ENCODE measurements at places on chromosomes 7 and 10.

GRCh38 chr7:8251195-8251594 is 10.8 kb downstream of the ICA1 start:
- no peak for DNase-seq

DNA sequence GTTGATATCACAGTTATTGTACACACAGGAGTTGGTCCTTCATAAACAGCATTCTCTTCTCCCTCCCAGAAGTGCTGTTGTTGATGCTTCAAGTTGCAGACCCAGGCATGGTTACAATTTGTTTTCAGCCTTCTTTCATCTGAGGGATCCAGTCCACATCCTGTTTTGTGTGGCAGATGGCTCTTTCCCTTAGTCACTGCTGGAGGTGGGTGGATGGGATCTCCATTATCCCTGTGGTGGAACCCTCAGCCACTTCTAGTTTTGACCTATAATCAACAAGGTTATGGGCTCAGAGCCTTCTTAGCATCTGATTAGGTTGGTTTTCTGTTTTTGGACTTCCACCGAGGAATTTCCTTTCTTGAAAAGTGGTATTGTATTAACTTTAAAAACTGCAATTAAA is 214.2 kb downstream of the SH2D4B start:
- DNase-seq = no peak

GRCh38 chr10:3622427-3622826 is 162.6 kb downstream of the KLF6 start:
- no peak for DNase-seq

DNA sequence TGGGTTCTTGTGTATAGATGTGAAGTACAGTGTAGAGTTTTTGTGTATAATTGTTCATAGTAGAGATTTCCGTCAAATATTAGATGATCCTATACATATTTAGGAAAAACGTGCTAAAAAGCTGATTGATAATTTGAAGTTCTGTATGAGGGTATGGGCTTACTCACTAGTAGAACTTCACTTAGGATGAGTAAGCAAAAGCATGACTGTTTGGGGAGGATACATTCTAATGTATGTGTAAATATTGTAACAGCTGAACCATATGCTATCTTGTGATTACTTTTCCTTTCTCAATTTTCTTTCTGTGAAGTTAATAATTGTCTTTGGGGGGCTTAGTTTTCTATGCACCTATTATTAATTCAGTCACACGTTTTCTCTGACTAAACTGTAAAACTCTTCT is 53.2 kb upstream of the PDK4 start:
- no peak for DNase-seq

DNA sequence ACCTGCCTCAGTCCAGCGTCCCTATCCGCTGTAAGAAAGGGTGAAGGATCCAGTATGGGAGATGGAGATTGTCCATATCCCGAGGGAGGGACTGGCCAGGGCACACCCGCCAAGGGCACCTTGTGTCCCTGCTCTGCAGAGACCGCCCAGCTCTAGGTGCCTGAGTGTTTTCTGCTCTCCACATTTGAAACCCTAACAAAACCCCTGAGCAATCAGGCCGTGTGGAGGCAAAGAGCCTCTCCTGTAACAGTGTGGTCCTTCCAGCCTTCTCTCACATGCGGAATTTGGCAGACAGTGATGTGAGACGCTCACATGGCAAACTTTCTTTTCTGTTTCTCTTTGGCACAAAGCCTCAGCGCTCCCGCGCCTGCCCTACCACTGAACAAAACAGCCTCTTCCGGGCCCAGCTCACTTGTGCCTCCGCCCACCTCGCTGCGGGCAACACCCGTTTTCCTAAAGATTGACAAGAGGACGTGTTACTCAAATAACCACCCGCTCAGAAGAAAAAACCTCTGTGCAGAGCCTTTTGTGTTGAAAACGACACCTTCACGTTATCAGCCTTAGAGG is 514.8 kb downstream of the DNAJB6 start:
- peak; percentile 8 for DNase-seq

- no peak for DNase-seq
These were observed 61.3 kb upstream of the TNRC18 start for GRCh38 chr7:5484921-5485320.

GRCh38 chr10:96924861-96925260 is 92.8 kb downstream of the LCOR start:
- DNase-seq = no peak

GRCh38 chr10:84375011-84375410 is 46.6 kb downstream of the CCSER2 start:
- no peak for DNase-seq

DNA sequence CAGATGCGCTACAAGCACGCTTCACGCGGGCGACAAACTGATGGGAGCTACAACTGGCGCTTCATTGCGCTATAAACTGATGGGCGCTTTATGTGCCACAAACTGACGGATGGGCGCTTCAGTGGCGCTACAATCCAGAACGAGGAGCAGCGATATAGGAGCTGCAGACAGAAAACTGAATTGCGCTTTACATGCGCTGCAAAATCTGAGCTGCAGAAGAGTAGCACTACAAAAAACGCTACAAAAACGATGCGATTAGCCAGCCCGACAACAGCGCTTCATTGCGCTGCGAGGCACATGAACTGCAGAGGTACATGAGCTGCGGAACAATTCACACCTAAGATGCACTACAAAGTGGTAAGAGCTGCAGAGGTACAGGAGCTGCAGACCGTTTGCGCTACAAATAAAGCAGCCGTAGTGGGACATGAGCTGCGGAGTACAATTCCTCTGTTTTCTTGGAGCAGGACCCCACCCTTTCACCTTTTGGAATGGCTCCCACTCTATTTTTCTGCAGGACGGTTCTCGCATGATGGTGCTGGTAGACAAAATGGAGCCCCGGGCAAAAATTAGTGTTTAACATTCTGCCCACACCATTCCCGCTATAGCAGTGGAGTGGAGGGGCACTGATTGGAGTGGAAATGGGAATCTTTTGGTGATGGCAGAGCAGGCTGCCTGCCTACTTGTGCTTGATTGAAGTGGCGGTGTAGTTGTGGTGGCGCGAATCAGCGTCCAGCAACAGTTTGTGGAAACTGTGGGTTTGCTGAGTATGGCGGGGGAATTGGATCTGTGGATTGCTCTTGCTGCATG is 1.2 kb upstream of the SGCE start:
- DNase-seq = no peak

- DNase-seq = no peak
These were observed 10.8 kb downstream of the LMOD2 start for GRCh38 chr7:123666492-123666891.

- DNase-seq = no peak
These were observed 31.8 kb downstream of the AOAH start for GRCh38 chr7:36692456-36692855.

GRCh38 chr10:11146402-11147171 is 128.9 kb downstream of the CELF2 start:
- no peak for DNase-seq

DNA sequence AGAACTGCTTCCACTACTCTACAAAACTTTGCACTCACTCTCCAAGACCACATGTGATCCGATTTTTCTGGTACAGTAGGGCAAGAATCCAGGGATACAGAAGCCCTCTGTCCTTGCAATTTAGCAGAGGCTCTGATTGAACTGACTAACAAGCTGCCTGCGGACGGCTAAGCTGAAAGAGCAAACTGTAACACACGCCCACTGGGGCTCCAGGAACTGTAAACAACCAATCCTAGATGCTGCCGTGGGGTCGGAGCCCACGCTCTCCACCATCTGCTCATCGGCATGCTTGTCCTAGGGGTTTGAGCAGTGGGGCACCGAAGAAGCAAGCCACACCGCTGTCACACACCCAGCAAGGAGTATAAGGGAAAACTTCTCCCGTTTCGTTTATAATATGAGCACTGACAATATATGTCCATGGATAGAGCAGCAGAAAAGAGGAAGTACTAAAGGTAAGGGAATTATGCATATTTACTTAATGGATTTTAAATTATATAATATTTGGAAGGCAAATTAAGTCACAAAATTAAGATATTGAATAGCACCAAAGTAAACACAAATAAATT is 634.4 kb upstream of the POT1 start:
- DNase-seq = no peak

DNA sequence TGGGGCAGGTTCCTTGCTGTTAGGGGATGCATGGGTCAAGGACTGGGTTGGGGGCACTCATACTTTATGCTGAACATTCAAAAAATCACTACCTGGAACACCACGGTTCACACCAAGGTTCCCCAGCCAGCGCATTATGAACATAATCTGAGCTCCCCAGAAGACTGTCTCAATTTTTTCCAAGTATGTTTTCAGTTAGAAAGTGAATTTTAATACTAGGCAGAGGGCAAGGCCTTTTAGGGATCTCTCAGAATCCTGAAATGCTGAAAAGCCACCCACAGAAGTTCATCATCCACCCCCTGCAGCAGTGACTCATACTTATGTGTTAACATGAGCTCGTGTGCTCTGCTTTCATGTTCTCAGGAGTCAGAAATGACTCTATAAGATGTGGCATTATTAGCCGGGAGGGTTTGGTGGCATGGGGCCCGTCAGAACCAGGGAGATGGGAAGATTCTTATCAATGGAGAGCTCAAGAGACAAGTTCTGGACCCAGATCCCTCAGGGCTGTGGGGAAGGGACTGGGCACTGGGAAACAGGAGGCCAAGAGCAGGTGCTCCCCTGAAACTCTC is 185.2 kb upstream of the ITGB1 start:
- DNase-seq = no peak

GRCh38 chr10:86308056-86308455 is 58.5 kb downstream of the GRID1 start:
- no peak for DNase-seq

DNA sequence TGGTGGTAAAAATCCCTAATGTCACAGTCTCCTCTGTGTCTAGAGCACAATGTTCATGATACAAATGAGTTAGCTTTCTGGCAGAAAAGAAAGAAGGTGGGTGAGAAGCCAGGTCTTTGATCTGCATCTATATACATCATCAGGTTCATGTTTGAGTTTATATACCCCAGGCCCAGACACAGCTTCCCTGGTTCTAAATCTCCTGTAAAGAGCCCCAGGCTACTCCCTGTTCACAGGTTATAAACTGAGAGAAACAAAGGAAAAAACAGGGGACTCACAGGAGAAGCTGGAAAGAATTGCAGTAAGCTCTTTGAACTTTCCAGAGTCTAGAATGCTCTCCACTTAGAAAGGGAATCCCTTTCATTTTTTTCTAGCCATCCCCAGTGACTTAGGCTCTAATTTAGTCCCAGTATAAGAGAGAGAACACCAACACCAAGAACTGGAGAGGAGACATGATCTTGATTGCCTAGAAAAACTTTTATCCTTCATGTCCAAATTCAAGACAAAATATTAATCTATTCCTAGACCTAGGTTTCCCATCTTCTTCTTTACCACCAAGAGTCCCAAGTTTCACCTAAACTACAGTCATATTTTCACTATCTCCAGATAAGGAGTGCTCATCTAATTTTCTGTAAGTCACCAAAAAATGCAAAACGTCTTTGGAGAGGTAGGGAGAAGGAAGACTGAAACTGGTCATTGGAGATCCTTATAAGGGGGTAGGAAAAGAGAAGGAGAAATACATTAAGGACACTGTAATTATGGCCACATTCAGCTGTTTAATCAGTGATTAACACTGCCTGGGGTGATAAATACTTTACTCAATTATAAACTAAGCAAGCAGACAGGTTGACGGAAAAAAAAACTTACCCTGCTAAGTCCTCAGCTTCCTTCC is 469 bp downstream of the MSS51 start:
- DNase-seq = no peak

DNA sequence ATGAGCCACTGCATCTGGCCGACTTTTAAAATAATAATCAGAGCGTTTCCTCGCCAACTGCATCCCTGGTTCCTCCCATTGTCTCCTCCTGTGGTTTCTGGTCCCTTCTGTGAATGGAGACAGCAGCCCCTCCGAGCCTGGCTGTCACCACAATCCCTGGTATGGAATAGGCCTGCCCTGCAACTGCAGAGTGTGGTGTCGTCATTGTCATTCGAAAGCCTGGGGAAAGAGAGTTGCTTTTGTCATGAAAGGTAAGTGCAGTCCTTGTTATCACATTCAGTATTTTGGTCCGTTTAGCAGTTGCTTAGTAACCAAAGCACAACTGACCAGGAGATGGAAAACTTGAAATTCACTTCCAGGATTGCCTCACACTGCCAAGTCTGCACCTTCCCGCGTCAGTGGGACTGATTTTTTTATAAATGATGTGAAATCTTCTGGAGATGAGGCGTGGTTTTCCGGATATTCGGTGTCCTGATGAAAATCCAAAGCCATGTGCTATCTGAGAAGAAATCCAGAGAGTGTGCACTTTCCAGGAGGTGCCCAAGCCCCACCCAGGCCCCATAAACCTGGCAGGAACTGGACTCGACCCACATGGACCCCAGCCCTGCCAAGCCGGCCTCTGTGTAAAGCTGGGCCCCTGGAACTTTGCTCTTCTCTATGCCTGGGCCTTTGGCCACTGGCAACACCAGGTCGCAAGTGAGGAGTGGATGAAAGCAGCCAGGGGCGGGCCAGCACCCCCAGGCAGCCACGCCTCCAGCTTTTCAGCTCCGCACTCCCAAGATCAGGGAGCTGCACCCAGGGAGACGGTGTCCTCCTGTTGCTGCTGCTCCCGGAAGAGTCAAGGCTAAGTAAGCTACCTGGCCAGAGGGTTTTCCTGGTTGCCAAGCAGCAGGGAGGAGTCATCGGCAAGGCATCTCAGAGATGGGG is 133.7 kb upstream of the SH2B2 start:
- DNase-seq = no peak

- DNase-seq = no peak
These were observed 34.9 kb downstream of the SHTN1 start for GRCh38 chr10:116970050-116970449.

GRCh38 chr10:5692461-5693358 is 8.1 kb downstream of the TASOR2 start:
- peak; percentile 16 for DNase-seq

DNA sequence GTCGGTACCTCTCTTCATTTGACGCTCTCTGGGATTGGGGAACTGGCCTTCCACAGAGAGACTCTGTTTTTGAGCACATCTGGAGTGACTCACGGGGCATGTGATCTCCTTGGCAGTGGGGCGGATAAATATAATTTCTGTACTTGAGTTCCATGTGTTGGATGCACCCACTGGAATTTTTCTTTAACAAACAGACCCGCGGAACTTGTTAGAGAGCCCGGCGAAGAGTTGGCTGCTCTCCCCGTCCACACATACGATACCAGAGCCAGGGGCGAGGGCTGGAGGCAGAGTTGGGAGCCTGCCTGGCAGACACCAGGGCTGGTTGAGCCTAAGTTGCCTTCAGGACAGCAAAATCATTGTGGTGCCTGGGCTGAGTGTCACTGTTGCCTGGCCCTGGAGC is at the start of gene FAM180A:
FAM180A (minus strand) TSS at position 44 of the 400 bp plus-strand sequence. CDS start 233 bp downstream, outside the sequence.
- DNase-seq = no peak

DNA sequence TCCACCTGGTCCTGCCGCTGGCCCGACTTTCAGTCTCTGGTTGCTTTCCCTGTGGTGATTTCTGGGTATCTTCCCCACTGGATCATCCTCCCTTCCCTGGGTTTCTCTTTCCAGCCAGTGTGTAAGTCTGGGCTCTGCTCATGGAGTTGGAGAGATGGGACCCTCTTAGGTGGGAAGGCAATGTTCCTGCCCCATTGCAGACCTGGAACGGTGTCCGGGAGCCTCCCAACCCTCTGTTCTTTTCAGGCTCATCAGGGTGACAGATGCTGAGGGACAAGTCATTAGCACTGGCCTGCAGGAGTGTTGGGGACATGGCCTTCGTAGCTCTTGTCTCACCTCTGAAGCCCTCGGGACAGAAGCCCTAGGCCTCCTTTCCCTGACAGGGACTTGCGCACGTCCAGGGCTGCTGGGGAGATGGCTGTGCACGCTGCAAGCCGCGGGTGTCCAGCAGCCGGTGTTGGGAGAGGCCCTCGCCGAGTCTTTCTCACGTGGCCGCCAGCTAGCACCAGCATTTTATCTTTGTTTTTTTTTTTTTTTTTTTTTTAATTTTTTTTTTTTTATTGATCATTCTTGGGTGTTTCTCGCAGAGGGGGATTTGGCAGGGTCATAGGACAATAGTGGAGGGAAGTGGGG is 17.2 kb downstream of the ZNF783 start:
- no peak for DNase-seq

GRCh38 chr10:11036424-11037011 is 18.8 kb downstream of the CELF2 start:
- no peak for DNase-seq

Data from bone marrow (tissue), 2 donors.